Type B pancreatic cell (in vitro differentiated cells): ENCODE measurements at places on chromosomes 7 and 10. TPM values are rescaled to one million over a fixed set of nuclear protein-coding genes. Genes with fewer than 3 reads are reported as not detected.

Gene LRRC18
- total RNA-seq, result not detected in 2 replicates

Gene BTBD16
- 0.29 and 0.46 TPM in 2 replicates for total RNA-seq

Gene SLC26A4
- total RNA-seq, result not detected in 2 replicates

Gene KIAA1217
- total RNA-seq, result 73.2 and 99.0 TPM in 2 replicates

Gene FZD8
- total RNA-seq, result 3.7 and 7.5 TPM in 2 replicates
